ENCODE measurements at places on chromosomes 4 and X.

DNA sequence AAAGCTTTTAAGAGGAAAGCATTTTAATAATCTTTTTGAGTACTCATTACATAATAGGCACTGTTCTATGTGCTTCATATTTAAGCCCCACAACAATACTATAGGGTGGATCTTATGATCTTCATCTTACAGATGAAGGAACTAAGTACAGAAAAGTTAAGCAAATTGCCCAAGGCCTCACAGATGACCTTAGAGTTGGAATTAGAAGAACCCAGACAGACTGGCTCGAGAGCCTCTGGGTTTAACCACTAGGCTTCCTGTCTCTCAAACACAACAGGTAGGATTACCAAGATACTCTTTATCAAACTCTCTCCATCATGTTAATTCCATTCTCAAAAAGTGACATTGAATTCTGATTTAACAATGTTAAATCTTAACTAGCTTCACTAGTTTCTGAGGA is 23.8 kb downstream of the TRPC5 start:
- DNase-seq = no peak

- no peak for DNase-seq
Measured at GRCh38 chr4:85520765-85521749, 46.1 kb downstream of the ARHGAP24 start.

DNA sequence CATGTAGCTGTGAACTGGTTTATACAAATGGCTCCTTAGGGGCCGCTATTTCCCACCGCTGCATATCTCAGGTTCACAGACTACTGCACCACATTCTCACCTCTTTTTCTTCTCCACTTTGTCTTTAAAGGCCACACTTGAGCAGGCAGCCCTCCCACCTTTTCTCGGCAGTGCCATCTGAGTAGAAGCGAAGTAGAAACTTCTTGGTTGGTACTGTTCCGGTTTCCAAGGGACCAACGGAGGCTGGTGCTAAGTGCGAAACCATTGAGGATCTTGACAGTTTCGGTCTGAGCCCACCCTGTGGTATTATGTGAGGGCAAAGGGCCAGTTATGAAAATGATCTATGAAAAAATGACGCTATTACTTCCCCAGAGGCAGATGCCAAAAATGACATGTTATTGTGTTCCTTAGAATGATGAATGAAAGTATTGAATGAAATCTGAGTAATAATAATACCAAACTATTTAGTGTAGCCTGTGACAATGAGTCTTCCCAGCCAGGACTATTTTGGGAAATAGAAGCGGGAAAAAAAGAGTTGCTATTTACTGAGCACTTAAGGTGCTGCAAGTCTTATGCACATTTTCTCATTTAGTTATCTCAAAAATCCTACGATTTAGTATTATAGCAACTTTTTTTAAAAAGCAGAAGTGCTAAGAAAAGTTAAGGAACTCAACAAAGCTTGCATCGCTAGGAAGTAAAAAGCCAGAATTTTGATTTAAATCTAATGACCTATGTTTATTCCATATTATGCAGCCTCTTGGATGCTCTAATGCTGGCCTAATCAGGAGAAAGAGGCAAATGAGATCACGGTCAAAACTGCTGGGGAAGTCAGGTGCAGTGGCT is 29.6 kb upstream of the CHRNA9 start:
- no peak for DNase-seq

GRCh38 chr4:21090094-21090666 is 389.9 kb downstream of the PACRGL start:
- DNase-seq = no peak

GRCh38 chr4:176287546-176287945 is 18.5 kb upstream of the ASB5 start:
- no peak for DNase-seq

- no peak for DNase-seq
Measured at GRCh38 chr4:38914854-38915253, 47.2 kb downstream of the FAM114A1 start.

DNA sequence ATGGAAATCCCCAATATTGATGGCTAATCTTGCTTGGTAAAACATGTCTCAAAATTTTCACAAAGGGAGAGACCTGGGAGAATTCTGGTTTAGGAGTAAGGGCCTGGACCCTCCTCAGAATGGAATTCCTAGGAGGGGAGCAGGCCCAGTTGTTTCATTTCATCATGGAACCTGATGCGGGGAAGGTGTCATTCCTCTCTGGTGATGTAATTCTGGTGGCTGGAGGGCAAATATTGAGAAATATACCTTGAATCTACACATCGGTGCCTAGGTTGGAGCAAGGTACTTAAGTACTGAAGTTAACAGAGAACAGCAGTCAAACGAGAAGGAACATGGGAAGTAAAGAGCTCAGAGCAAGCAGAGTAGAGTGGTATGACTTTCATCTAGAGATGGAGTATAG is 23.2 kb upstream of the CCSER1 start:
- DNase-seq = no peak

DNA sequence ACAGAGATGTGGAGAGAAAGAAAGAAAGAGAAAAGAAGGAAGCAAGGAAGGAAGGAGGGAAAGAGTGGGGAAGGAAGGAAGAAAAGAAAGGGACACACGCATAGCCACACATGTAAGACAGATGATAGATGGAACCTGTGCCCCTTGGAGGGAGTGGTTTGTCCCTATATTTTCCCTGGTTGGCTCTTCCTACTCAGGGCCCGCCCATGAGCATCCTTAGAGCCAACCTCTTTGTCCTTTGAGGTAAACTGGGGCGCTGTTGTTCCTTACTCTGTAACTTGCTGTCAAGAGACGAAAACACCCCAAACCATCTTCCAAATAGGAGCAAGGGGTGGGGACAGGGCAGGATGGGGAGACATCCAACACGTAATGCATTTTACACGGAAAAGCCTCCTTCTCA is 220.9 kb downstream of the MAML3 start:
- DNase-seq = no peak

GRCh38 chr4:80182237-80182866 is 15.0 kb upstream of the PRDM8 start:
- no peak for DNase-seq

GRCh38 chr4:2142630-2143427 is 83.7 kb downstream of the NAT8L start:
- no peak for DNase-seq

DNA sequence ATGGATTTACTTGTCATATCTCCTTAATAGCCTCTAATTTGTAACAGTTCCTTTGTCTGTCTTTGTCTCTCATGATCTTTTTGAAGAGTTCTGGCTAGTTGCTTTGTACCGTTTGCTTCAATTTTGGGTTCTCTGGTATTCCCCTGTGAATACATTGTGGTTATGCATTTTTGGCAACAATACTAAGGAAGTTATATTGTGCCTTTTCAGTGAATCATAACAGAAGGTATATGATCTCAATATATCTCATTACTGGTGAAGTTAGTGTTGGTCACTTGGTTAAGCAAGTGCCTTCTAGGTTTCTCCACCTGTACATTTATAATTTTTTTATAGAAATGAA is 48.6 kb downstream of the DCLK2 start:
- no peak for DNase-seq

GRCh38 chr4:152224223-152224622 is 311.7 kb downstream of the FBXW7 start:
- no peak for DNase-seq

- no peak for DNase-seq
Measured at GRCh38 chrX:150664290-150664689, 28.9 kb upstream of the MTMR1 start.

GRCh38 chrX:45196701-45197100 is 4.0 kb downstream of the DIPK2B start:
- DNase-seq = no peak

DNA sequence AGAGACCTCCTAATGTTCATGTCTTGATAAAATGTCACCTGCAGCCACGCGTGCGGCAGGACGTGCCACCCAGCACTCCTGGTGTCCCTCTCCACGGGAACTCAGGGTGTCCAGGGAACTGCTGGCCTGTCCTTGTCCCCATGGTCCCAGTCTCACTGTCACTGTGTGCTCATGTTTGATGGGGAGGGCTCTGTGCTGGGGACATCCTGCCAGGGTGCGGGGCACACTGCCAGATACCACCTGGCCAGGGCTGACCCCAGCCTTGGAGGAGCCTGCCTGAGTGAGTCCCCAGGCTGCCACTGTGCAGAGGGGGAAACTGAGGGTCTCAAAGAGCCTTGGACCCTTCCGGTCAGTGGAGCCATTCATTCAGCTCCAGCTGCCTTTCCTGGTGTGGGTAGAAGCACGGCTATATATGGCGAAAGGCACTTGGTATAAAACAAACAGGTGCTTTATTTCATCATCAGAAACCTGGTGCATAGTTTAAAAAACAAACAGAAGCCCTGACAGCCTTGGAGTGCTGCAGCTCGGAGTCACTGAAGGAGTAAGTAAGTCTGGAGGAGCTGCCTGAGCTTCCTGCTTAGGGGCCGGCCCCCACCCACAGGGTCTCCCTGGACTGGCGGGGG is 33.0 kb downstream of the NOP14 start:
- DNase-seq = no peak

DNA sequence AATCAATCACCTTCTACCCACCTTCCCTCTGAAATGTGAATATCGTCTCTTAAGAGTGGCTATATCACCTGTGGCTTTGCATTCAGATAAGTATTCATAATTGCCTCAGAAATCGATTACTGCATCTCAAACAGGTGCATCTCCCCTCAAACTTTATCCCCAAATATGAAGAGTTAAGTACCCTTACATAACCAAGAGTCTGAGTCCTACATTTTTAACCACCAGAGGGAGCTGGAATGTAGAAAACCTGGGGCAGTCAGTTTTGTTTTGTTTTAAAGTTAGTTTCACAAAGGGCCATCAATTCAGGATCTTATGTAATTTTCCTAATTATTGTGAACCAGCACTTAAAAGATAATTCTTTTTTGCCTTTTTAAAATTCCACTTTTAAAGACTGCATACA is 5.7 kb downstream of the TCEANC start:
- no peak for DNase-seq

DNA sequence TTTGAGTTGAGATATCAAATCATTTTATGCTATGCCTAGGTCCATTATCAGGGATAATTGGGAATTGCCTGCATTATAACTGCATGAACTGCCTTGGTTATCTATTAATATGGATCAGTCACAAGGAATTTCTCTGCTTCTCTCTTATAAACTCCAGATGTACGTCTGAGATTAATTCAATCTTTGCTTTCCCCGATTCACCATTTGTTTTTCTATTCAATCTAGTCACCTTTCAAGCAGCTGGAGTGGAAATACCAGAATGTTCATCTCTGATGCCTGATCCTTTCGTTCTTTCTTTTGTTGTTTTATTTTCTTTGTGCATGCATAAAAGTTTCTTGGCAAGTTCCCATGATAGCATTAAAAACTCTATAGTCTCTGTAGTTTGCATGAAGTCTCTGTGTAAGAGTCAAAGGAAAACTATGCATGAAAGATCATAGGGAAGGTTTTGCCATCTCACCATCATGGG is 22.6 kb downstream of the SYNPO2 start:
- no peak for DNase-seq

GRCh38 chrX:89034679-89035078 is 287.7 kb downstream of the CPXCR1 start:
- no peak for DNase-seq

DNA sequence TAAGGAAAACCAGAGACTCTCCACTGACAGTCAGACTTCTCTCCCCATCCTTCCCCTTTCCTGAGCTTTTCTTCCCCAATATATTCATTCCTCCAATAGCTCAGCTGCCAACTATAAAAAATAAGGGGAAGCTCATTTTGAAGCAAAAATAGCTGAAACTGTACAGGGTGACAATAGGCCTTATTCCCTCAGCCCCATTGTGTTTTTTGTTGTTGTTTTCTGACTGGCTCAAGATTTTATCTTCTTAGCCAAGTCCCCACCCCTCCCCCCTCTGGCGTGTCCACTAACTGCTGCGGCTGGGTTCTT is 26.2 kb downstream of the PRPS1 start:
- no peak for DNase-seq

- DNase-seq = no peak
Measured at GRCh38 chr4:176099314-176099713, 33.7 kb downstream of the WDR17 start.

DNA sequence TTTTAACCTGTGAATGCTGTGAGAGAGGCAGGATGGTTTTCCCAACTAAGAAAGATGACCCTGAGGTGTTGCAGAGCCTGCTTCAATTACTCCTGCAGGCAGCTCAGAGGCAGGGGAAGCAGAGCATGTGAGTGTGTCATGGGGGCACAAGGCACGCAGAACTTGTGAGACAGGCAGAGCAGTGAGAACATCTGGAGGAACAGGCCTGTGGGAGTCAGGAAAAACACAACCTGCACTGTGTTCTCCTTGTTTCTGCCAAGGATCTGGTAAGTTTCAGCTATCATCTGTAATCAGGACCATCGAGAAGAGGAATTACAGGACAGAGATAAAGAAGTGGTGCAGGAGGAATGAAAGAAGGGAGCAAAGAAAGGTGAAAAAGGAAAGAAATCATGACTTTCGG is 741.8 kb upstream of the INTU start:
- DNase-seq = no peak

Measured in GM12892 (cell line).